ENCODE measurements at places on chromosomes 7 and 10.

DNA sequence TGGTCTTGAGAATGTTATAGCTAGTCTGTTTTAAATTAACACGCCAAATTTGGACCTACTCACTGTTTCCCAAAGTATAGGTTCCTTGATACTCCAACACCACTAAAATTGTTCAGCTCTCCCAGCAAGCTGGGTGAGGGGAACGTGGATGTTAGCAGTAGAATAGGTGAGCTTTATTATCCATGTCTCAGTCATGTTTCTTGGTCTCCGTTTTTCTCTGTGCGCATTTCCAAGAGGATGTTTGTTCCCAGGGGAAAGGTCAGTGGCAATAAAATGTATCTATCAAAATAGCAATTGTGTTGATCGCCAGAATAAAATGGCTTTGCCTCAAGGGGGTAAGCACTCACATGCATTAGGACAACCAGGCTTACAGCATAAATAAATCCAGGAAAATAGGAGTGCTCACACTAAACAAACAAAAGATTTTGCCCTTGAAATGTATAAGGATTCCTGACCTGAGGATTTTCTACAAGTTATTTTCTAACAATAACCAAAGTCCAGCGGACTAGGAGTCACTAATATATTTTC is 187.0 kb upstream of the C7orf33 start:
- no peak for DNase-seq

DNA sequence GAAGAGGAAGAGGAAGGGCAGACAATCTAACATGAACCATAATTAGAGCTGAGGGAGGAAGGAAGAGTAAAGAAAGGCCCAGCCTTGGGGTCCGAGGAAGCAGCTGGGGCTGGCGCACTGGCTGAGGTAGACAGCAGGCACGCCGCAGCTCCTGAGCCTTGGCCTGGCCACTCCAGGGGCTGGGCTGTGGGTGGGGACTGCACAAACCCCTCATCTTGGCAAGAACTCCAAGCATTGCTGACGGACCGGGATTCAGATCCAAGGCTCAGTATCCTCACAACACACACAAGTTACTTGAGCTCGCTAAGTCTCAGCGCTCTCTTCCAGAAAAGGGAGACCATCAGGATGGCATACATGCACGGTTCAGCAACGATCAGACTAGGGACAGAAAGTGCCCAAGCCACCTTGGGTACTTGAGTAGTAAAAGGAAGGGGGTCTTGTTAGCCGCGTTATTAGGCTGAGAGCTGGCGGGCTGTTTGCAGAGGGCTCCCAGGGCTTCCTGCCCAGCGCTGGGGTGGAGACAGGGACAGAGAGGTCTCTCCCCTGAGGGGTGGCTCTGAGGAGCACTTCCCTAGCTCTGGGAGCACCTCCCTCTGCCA is 4.5 kb downstream of the TNS3 start:
- DNase-seq = no peak

DNA sequence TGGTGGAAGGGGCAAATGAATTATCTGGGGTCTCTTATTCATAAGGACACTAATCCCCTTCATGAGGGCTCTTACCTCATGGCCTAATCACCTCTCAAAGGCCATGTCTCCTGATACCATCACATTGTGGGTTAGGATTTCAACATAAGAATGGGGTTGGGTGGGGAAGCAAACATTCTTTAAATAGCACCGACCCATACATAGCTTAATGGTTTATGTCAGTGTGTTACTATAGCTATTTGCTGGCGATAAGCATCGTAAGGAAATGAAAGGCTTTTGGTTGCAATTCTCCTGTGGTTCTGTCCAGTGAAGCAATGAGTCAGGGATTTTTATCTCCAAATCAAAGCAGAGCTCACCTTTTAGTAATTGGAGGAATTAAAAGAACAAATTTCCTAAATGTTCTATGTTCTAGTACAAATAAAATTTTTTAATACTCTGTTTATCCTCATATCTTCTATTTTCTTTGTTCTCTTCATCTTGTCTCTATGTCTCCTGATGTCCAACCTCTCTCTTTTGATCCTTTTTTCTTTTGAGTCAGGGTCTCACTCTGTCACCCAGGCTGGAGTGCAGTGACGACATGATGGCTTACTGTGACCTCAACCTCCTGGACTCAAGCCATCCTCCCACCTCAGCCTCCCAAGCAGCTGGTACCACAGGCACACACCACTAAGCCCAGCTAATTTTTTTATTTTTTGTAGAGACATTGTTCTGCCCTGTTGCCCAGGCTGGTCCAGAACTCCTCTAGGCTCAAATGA is 57.0 kb upstream of the GLCCI1 start:
- DNase-seq = no peak

- DNase-seq = no peak
These were observed 3.9 kb upstream of the NMT2 start for GRCh38 chr10:15172306-15172840.

DNA sequence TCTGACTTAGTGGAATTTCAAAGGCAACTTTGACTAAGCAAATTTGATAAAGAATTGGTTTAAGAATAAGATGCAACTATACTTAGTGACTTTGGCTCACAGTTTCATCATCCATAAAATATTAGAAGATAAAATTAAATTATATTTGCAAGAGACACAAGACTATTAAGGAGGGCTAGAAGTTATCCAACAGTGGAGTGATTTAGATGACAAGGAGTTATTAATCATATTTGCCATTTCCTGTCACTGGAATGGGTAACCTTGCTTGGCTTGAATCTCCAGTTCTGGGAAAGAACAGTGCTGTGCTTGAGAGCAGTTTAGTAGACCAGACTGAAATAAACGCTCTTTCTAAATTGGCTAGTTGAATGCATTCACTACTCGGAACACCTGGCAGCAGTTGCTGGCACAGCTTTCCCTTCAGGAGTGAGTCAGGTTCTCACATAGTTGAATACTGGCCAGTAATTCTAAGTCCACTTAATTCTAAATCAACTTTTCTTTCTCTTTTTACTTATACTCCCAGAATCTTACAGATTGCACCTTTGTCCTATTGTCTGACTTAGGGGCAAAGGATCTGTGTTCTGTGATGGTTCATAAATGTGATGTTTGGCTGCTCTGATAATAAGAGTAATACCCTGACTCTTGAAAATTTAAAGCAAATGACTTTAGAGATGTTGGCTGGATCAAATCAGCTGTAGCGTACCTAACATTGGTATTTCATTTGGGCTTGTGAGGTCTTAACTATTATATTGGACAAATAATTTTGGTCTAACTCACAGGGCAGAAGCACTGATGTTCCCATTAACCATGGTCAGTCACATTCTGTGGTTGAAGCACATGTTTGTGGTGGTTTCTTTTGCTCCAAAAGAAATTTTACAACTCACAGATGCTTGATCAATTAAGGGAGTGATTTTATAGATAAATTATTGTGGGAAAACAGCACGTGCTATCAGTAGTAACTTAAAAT is 16.6 kb downstream of the STMP1 start:
- no peak for DNase-seq

DNA sequence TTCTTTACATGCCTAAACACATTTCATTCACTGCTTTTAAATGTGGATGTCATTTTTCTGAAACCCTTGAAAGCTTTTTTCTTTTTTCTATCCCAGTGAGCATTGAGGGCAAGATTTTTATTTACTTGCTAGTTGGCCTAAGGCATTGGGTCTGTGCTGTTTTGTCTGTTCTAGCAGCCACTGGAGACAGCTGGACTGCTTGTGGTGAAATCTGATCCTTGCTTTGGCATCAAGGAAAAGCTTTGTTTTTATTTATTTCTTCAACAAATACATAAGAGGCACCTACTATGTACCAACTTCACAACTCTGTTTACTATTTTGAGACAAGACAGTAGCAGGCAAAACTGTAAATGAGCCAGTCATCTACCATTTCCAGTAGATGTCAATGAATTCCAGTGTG is 28.4 kb upstream of the PDLIM1 start:
- DNase-seq = no peak

DNA sequence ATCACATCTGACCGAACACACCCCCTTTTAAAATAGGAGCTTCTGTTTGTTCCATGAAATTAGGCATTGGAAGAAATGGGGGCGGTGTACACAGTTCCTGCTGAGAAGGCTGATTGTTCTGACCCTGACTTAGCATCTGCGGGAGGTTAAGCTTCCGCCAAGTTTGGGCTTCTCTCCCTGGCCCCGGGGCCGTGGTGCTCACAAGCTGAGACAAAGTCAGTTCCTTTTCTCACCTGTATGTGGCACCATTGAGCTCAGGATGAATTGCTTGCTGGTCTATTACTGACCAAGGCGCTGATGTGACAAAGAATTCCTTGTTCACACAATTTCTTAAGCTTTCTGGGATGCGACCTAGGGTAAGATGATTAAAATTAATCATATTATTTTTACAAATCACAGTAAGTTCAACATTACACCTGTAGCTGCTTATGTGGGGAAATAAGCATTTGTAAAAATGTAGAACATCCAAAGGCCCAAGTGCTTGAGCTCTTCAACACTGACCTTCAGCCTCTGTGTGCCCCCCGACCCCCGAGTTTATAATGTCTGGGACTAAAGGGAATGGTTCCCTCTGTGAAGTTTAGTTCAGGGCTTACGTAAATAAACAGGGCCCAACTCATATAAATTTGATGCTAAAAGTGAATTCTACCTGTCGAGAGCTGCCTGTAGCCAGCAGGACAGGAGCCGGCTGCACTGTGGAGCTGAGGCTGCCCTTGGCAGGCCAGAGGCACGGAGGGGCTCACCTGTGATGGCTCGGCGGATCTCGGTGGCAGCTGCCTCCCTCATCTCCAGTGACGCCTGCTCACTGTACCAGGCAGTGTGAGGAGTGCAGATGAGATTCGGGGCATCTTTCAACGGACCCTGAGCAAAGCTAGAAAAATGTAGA is 50.8 kb downstream of the ZRANB1 start:
- DNase-seq = peak; percentile 43

DNA sequence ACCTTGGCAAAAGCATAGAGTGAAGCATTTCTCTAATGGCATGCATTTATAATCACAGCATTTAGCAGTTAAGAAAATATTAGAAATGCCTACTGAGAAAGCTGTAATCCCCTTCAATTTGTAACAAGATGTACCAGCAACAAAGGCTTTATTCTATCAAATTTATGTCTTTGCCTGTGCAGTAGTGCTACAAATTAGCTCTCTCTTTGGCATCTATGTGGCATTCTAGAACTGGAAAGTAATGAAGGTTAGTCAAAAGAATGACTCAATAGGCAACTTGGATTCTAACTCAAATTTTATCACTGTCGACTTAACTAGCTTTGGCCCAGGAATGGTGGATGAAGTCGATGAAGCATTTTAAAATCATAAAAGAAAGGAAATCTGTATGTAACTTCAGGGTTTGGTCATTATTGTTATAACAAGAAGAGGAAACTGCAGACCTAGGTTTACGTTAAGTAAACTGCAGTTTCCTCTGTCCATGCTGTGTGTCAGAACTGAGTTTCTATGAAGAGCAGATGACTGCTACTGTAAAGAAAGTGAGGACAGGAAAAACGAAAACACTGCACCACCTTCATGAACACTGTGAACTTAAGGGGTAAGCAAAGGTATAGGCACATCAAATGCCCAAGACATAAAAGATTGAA is 140.0 kb downstream of the RAPGEF5 start:
- DNase-seq = no peak

GRCh38 chr10:5442065-5442989 is 30.0 kb downstream of the NET1 start:
- peak; percentile 25 for DNase-seq

- no peak for DNase-seq
These were observed 354.2 kb downstream of the DNAJB6 start for GRCh38 chr7:157690833-157691585.

DNA sequence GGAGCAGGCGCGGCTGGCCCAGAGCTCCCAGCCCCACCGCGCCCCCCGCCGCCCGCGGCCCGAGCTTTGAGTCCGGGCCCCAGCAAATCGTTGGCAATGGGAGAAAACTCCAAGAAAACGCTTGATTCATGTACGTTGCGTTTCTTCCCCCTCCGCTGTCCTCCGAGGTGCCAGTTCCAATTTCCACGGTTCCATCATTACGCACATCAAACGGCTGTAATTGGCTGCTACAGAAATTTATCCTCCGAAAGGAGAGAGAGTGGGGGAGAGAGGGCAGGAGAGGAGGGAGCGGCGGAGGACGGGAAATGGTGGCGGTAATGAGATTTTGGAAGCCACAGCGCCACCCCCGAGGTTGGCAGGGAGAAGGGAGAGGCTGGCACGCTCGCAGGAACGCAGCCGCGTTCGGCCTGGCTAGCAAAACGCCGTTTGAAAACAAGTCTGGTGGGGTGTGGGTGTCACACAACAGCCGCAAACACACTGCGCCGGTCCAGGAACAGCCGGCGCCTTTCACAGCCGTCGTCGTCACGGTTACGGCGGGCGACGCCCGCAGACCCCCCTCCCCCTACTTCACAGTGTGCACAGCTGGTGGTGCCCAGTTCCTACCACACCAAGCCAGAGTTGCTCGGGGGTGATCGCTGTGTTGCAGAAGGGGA is 57.5 kb downstream of the UNCX start:
- peak; percentile 51 for DNase-seq

DNA sequence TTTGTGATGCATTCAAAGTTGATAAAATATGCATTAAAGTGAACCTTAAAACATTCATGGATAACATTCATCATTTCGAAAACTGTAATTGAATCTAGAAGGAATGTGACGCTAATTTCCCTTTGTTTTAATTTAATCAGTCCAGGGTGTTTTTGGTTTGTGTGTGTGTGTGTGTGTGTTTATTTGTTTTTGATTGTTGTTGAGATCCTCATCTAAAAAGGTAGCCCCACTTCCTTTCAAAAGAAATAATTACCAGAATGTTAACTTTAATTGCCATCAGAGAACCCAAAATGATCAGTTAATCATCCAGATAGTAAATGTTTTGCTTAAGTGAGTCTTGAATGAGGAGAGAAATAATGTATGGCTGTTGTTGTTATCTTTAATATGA is 74.5 kb upstream of the PTPRZ1 start:
- no peak for DNase-seq

GRCh38 chr7:100673942-100674410 is 436 bp downstream of the GNB2 start:
- peak; percentile 60 for DNase-seq

DNA sequence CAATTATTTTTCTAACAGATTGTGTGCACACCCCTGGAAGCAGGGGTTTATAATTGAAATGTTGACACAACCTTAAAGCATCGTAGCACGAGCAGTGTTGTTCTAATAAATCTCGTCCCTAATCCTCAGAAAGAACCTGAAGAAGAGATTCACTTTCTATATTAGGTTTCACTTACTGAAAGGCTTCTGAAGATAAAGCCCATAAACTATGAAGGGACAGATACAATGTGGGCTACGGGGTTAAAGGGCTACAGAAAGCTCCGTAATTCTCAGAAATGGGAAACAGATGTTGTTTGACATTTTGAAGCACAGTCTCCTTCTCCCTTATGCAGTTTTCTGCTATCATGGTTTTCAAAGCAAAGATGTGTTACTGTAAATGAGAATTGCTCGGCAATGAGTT is 479.6 kb downstream of the GATA3 start:
- DNase-seq = no peak

GRCh38 chr7:46909601-46910051 is 672.3 kb downstream of the TNS3 start:
- DNase-seq = no peak

- no peak for DNase-seq
These were observed 612.9 kb downstream of the SORCS1 start for GRCh38 chr10:106551501-106552062.

DNA sequence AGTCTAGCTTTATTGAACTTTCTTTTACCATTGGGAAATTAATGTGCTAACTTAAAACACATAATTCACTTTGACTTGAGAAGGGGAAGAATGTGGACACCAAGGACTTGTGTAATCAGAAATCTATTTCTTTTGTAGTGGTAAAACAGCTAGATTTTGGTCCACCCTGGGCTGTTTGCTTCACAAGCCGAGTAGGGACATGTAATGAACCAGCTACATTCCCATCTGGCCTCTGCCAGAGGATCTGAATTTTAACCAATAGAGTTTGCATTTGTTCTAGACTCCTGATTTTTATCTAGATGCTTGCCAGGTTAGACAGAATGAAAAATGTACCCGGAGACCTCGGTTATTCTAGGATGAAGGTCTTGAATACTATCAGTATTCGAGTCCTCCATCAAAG is 1.9 kb downstream of the CACNB2 start:
- DNase-seq = no peak

Data from activated CD4-positive, alpha-beta T cell treated with anti-CD3 and anti-CD28 coated beads for 36 hours (primary cell).